ENCODE measurements at places on chromosomes 6 and 20.

DNA sequence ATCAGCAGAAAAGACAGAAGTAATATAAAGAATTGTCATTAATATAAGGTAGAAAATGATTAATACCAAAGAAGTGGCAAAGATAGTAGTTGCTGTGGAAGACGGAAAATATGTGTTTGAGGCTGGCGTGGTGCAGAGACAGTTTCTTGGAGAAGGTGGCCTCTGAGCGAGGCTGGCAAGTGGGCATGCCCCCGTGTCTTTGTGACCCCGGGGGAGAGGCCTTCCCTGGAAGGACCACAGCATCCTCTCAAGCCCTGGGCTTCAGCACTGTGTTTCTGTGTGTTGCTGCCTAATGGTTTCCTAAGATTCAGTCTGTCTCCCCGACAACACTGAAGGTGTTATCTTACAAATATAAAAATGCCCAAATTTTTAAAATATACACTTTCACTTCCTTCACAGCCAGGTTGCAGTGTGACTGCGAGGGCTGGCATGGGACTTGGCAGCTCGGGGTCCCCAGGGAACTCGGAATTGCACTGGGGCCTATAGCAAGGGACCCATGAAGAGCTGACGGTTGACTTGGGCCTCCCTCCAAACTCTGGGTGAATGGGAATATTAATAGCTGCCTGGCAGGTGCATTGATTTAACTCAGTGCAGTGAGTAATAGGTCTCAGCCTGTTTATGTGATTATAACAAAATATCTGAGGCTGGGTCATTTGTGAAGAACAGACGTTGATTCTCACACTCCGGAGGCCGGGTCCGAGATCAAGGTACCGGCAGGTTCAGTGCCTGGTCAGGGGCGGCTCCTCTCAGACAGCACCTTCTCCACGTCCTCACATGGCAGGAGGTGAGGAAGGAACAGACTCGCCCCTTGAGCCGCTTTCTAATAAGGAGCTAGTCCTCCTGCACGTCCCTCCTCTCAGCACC, 47.4 kb upstream of the AFDN start:
- no peak for DNase-seq

DNA sequence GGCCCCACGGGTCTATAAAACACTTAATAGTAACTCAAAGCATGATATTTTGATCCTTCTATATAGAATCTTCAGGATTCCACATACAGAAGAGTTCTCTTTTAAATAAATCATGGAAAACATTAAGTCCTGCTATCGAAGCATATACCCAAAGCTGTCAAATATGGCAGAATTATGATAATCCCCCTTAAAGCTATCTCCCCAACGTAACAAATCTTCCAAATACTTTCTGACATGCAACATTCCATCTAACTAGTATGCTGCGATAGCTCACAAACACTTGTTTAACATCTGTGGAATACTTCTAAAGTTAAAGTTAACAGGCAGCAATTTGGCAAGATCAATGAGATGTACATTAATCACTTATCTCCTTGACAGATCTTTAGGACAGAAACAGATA, 371.0 kb upstream of the RUNX2 start:
- DNase-seq, result no peak

GRCh38 chr20:58428364-58428763, 39.3 kb downstream of the VAPB start:
- no peak for DNase-seq

GRCh38 chr6:90233994-90234393, 62.6 kb downstream of the BACH2 start:
- no peak for DNase-seq

- no peak for DNase-seq
Measured at GRCh38 chr20:18005170-18005989, 36.6 kb downstream of the MGME1 start.

Data from NCI-H2171 (cell line).